CD4-positive, alpha-beta T cell (primary cell): ENCODE measurements at places on chromosomes 12 and 14.

DNA sequence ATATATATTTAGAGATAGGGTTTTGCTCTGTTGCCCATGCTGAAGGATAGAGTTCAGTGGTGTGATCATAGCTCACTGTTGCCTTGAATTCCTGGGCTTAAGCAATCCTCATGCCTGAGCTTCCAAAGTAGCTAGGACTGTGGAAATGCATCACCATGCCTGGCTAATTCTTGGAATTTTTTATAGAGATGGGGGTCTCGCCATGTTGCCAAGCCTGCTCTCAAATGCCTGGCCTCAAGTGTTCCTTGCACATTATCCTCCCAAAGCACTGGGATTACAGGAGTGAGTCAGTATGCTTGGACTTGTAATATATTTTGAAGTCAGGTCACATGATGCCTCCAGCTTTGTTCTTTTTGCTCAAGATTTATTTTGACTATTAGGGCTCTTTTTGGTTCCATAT is 178.0 kb downstream of the RPAP3 start:
- DNase-seq, result no peak

GRCh38 chr12:13153180-13153579 is 43.3 kb upstream of the EMP1 start:
- no peak for DNase-seq

DNA sequence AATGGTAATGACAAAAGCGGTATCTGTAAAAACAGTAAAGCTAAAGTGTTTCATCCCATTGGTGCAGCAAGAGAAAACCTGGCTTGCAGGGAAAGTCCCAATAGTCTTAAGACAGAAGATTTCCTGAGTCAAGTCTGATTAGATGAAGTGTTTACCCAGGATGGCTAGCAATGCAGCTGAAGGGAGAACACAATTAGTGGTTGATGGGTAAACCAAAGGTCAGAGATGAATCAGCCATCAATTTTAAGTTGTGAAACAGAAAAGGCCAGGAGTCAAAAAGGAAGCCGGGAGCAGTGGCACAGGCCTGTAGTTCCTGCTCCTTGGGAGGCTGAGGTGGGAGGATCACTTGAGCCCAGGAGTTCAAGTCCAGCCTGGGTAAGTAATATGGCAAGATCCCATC is 52.6 kb downstream of the SEC23A start:
- no peak for DNase-seq

GRCh38 chr12:54030889-54031471 is 1.9 kb upstream of the HOXC5 start:
- no peak for DNase-seq

- DNase-seq, result no peak
These were observed 55.1 kb downstream of the MED13L start for GRCh38 chr12:116222358-116222757.

DNA sequence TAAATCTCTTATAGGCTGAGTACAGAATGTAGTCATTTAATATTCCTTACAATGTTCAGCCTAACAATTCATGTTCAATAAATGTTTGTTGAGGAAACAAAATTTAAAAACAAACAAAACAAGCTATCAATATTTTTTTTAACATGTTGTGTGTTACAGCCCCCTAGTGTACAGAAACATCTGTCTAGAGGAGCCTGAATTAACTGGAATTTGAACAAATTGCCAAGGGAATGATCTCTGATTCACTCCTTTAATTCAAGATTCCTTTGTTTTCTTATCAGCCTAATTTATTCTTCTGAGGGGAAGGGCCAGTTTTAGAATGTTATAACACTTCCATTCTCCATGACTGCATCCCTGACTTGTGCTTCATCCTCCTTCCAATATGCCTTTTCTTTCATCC is 127.2 kb downstream of the CMAS start:
- DNase-seq, result no peak
